Activated CD4-positive, alpha-beta T cell treated with anti-CD3 and anti-CD28 coated beads, Interleukin-2, amount 50 U/mL, for 48 hours (primary cell): ENCODE measurements at places on chromosomes 3 and 15.

- DNase-seq, result no peak
These were observed 1.9 kb downstream of the ROBO2 start for GRCh38 chr3:77041811-77042210.

- no peak for DNase-seq
These were observed 30.9 kb downstream of the FRMD4B start for GRCh38 chr3:69354948-69355347.

GRCh38 chr3:40615110-40615915 is 90.6 kb downstream of the ZNF621 start:
- no peak for DNase-seq

DNA sequence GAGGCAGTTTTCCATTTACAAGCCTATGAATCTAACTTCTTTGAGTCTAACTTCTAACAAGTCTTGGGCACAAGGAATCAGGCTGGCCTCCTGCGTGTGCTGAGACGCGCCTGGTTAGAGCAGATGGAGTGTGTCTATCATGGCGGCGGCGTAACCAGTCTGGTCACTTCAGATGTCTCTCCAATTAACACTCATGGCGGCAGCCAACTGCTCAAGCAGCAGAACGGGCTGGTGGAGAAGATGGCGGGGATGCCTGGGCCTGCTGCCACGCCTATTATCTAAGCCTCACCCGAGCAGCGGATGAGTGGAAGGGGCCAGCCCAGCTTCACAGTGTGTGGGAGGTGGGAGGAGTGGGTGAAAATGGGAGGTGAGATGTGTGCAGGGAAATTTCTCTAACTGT is 246.4 kb upstream of the TPRG1 start:
- DNase-seq, result no peak

- DNase-seq, result no peak
These were observed 43.0 kb downstream of the GASK1A start for GRCh38 chr3:43022121-43022520.

- no peak for DNase-seq
These were observed 307.6 kb downstream of the GAP43 start for GRCh38 chr3:115930922-115931321.

DNA sequence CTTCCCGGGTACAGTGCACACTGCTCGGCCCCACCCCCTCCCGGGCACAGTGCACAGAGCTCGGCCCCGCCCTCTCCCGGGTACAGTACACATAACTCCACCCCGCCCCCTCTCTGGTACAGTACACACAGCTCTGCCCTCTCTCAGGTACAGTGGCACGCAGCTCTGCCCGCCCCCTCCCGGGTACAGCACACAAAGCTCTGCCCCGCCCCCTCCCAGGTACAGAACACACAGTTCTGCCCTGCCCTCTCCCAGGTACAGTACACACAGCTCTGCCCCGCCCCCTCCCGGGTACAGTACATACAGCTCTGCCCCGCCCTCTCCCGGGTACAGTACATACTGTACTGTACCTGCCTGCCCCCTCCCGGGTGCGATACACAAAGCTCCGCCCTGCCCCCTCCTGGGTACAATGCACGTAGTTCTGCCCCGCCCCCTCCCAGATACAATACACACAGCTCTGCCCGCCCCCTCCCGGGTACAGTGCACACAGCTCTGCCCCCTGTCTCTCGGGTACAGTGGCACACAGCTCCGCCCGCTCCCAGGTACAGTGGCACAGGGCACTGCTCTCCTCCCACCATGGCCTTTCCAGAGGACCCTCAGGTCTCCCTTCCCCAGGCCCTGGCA is 16.4 kb upstream of the PRR20G start:
- no peak for DNase-seq

- DNase-seq, result no peak
These were observed 8.8 kb upstream of the CMC1 start for GRCh38 chr3:28232659-28233058.

DNA sequence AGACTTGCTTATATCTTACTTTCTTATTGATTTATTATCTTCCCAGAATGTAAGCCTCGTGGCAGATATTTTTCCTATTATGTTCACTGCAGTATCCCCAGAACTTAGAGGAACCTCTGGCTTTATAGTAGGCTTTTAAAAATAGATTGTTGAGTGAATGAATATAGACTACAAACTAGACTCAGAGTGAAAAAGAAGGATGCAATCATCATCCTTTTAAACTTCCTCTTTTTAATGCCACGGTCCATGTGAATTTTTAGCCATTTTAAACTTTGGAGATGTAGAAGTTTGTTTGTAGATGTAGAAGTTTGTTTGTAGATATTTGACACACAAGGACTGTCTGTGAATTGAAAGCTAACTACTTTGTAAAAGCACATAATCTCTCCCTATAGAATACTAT is 7.2 kb upstream of the P2RY12 start:
- no peak for DNase-seq

DNA sequence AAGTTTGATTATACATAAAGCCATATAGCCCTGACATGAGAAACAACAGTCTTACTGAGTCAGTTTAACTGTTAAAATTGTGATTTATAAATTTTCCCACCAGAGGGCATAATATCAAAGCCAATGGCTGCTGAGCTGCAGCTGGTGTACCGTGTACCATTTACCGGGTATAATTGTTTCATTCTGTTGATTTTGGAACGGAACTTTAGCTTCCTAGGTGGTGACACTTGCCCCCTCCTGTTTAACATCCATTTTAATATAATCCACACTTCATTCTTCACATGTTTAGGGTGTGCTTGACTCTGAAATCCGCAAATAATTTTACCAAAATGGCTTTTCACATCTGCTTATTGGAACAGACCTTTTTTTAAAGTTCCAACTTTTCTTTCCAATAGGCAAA is 72.8 kb downstream of the SLC9A9 start:
- DNase-seq, result no peak

DNA sequence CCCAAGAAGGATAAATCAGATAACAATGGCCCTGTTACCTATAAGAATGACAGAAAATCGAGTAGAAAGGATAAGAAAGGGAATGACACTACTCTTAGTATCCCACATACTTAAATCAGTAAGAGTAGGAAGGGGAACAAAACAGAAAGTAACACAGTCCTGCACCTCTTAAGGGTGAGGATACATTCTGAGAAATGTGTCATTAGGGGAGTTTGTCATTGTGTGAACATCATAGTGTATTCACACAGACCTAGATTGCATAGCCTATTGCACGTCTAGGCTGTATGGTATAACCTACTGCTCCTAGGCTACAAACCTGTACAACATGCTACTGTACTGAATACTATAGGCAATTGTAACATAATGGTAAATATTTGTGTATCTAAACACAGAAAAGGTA is 142.6 kb downstream of the PLCH1 start:
- DNase-seq, result no peak

DNA sequence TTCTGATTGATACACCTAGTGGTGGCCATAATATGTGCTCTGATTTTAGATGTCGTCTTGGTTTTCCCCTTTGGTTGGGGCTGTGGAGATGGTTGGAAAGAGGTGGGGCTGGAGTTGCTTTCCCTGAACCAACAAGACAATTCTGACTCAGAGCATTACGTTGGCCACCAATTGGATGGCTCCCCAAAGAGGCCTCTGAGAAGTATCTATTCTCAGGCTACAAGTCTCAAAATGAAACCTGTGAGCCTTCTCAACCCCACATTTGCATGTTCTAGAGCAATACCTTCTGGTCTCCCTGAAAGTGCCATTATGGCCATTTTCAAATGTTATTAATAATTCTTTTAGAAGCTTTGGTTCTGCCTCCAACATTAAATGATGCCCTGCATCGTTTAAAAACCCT is 188.4 kb upstream of the WNT5A start:
- DNase-seq, result no peak

DNA sequence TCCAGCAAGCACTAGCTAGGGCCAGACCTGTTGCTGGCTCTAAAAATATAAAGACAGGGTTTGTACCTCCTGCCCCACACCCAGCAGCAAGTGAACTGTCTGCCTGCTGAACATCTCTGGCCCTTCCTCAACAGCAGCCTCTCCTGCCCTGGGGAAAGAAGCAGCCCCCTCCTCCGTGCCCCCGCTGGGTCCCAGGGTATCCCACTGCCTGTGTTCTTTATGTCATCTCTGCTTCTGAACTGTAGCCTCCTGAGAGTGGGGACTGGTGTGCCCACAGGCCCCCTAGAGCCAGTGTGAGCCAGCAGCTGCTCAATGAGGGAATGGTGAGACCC is 54.5 kb downstream of the ACAD9 start:
- no peak for DNase-seq

DNA sequence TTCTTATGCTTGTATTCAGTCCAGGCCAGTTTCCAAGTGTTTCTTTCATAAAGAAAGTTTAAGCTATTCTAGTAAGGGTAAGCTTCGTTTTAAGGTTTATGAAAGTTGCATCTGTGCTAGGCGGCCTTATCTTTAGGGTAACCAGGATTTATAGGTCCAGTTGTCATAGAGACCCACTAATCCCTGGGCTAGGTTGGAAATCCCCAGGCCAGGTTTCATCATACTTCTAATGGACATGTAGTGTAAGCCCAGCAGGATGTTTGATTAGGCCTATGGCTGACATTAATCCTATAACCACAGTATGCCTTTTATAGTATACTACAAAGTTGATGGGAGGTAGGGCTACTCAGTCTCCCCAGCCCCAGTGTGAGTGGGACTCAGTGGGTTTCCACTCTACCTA is 312.4 kb downstream of the CACNA2D3 start:
- no peak for DNase-seq
